CD8-positive, alpha-beta T cell (primary cell): ENCODE measurements at places on chromosomes 12 and 14. TPM values are rescaled to one million over a fixed set of nuclear protein-coding genes. Genes with fewer than 3 reads are reported as not detected.
A peak's percentile ranks its signal among the peaks of the same experiment; 100 is the strongest.

- no peak for DNase-seq
Observed at GRCh38 chr12:120229071-120229486, 28.2 kb upstream of the RPLP0 start.

- peak; percentile 25 for DNase-seq
Observed at GRCh38 chr14:74945261-74945851, 10.0 kb downstream of the PGF start.

- DNase-seq: no peak
Observed at GRCh38 chr14:97410667-97411620, 613.8 kb downstream of the VRK1 start.

DNA sequence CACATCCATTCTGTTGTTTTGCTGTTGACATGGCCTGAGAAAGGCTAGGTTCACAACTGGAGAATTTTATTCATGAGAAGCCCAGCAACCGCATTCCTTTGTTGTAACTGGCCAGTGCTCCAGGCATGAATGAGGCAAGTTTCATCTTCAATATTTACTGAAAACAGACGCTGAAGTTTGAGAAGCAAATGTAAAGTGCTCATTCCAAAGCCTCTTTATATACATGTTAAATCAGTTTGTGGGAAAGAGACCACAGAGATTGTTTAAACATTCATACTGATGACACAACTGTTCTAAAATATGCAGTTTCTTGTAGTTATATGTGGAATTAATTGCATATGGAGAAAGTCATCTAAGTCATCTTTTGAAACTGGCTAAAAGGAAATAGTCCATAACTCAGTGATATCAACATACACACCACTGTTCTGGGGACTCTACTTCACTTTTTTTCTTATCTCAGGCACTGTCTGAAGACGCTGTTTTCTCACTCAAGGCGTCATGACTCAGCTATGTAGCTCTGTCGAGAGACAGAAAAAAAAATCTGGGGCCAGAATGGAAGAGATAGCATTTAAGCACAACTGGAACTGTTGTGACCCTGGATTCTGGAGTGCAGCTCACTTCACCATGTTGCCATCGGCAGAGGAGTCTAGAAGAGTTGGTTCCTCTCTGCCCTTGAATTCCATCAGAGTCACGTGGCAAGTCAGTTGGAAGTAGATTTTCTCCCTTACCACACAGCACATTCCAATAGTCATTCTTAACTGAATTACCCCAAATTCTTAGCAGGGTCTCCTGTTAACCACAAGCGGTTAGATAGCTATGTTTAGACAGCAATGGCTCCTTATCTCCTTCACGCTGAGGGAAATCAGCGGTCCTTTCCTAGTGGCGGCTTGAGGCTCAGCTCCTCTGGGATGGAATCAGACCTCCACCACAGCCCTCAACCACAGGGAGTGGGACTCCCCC, 258.4 kb upstream of the HMGA2 start:
- no peak for DNase-seq

DNA sequence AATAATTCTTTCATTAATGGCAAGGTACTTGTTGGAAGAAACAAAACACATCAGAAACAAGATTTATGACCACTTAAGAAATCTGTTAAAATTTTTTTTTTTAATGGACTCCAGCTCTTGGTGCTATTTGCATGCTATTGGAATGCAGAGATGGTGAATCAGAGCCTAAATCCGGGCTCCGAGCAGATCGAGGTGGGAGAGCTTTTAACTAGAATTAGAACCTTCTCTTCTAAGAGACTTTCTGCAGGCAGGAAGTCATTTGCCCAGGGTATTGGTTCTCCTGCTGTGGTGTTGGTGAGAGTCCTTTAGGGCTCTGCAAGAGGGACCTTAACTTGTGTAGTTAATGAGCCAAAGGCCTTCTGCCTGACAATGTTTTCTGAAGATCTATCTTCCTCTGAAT, 419.4 kb downstream of the SNAPC1 start:
- no peak for DNase-seq

DNA sequence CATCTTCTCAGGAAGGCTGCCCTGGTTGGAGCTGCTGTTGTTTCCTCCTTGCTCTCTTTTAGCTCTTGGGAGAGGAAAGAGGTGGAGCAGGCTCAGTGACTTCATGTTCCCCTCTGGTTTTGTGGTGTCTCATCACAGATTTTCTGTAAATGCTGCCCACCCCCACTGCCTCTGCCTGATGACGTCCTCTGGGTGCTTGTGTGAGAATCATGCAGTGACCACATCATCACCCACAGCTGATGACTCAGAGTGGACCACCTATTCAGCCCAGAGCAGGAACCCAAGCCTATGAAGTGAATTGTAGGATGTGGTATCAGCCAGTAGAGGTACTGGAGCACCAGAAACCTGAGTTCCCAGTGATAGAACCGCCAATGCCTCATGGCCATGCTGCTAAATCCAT, at the start of gene GZMB:
Gene GZMB (minus strand): TSS at position 33 of the 400 bp plus-strand sequence. CDS start 30 bp downstream, at position 3.
- DNase-seq: peak; percentile 95

DNA sequence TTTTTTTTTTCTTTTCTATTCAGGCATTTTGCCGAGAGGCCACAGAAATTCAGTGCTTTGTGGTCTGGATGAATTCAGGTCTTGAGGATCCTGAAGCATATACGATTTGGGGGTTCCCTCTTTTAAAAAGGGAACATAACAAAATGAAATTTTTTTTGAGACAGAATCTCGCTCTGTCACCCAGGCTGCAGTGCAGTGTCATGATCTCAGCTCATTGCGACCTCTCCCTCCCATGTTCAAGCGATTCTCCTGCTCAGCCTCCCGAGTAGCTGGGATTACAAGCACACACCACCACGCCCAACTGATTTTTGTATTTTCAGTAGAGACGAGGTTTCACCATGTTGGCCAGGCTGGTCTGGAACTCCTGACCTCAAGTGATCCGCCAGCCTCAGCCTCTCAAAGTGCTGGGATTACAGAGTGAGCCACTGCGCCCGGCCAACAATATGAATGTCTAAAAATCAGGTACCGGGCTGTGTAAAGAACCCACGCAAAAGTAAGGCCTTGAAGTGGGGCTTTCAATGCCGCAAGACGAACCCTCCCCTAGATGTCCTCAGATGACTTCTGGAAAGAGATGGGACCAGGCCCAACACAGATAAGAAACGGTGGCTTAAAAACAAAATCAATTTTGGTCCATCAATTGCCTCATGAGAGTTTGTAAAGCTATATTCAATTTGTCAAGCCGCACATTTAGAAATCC, 30.0 kb downstream of the TESC start:
- DNase-seq: no peak

DNA sequence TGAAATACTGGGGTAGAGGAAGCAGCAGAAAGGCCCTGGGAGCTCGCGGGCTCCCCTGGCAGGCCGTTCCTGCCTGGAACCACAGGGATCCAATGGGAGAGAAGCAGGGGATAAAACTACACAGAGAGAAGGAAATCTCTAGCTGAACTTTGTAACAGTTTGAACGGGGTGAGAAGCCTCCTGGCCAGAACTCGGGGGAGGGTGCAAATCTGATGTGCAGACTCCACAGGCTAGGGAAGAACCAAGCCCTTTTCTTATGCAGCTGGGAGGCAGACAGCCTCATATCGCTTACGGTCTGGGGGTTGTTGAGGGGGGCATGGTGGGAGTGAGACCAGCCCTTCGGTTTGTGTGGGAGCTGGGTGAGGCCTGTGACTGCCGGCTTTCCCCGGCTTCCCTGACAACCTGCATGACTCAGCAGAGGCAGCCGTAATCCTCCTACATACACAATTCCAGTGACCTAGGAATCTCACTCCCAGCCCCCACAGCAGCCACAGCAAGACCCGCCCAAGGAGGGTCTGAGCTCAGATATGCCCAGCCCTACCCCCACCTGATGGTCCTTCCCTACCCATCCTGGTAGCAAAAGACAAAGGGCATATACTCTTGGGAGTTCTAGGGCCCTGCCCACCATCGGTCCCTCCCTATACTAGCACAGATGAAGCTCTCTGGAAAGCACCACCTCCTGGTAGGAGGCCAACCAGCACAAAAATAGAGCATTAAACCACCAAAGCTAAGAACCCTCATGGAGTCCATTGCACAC, 143.0 kb downstream of the TMTC1 start:
- no peak for DNase-seq

DNA sequence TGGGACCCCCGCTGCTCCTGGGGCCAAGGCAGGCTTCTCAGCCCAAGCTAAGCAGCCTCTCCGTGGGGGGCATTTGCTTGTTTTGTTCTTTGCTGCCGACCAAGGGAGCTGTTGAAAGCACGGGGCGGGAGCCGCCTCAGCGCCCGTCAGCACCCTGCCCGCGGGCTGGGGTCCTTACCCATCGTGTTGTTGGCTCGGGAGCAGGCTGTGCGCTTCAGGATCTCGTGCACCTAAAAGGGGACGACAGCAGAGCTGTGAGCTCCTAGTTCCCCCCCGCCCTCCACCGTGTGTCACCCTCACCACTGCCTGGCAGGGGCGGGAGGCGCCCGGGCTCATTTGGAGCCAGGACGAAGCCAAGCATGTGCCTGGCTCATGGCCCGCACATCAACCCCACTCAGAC, 117.5 kb downstream of the ANO2 start:
- DNase-seq: no peak

DNA sequence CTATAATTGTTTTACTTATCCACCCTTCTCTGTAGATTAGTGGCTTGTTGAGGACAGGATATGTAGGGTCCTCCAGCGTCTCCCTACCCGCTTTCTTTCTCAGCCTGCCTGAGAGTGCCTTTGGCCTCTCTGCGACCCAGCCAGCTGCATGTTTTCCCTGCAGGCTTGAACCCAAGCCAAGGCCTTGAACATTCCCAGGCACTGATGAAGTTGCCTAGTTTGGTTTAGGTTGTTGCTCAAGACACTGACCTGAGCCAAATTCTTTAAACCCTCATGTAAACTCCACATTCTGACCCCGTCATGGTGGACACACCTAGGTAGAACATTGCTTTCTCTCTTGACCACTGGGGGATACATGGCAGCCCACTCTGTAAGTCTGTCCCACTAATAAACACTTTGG, 33.4 kb upstream of the TXNRD1 start:
- no peak for DNase-seq

- DNase-seq: no peak
Observed at GRCh38 chr12:81797100-81797499, 38.0 kb upstream of the PPFIA2 start.

- DNase-seq: peak; percentile 25
Observed at GRCh38 chr12:94753036-94753679, 102.8 kb upstream of the TMCC3 start.

DNA sequence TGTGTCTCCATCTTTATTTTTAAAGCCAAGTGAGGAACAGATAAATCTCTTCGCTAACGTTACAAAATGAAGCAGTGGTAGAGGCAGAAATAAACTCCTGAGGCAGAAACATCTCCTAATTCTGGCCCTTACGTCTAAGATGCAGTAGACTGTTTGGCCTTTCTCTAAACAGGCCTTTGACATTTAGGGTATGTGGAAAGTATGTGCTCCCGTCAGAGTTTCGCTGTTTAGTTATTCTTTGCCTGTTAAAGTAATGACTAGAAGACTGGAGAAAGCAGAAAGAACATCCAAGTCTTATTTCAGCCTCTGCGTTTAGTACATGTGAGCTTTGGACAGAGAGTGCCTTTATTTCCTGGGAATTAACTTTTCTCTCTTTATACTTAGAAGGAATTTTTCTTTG, 216.6 kb downstream of the RAD51B start:
- no peak for DNase-seq

DNA sequence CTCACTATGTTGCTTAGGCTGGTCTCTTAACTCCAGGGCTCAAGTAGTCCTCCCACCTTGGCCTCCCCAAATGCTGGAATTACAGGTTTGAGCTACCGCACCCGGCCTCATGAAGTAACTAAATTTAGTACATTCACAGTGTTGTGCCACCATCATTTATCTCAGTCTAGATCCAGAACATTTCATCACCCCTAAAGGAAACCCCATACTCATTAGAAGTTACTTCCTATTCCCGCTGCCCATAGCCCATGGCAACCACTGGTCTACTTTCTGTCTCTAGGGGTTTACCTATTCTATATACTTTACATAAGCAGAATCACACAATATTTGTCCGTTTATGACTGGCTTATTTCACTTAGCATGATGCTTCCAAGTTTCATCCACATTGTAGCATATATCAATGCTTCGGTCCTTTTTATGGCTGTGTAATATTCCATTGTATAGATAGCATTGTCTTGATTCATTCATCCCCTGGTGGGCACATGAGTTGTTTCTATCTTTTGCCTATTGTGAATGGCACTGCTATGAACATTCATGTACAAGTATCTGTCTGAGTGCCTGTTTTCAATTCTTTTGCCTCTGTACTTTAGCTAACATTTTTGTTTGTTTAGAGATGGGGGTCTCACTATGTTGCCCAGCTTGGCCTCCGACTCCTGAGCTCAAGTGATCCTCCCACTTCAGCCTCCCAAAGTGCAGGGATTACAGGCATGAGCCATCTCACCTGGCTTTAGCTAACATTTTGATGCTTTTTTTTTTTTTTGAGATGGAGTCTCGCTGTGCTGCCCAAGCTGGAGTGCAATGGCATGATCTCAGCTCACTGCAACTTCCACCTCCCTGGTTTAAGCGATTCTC, 10.2 kb upstream of the SH2B3 start:
- no peak for DNase-seq

- DNase-seq: no peak
Observed at GRCh38 chr12:124482567-124482893, 84.9 kb downstream of the NCOR2 start.

DNA sequence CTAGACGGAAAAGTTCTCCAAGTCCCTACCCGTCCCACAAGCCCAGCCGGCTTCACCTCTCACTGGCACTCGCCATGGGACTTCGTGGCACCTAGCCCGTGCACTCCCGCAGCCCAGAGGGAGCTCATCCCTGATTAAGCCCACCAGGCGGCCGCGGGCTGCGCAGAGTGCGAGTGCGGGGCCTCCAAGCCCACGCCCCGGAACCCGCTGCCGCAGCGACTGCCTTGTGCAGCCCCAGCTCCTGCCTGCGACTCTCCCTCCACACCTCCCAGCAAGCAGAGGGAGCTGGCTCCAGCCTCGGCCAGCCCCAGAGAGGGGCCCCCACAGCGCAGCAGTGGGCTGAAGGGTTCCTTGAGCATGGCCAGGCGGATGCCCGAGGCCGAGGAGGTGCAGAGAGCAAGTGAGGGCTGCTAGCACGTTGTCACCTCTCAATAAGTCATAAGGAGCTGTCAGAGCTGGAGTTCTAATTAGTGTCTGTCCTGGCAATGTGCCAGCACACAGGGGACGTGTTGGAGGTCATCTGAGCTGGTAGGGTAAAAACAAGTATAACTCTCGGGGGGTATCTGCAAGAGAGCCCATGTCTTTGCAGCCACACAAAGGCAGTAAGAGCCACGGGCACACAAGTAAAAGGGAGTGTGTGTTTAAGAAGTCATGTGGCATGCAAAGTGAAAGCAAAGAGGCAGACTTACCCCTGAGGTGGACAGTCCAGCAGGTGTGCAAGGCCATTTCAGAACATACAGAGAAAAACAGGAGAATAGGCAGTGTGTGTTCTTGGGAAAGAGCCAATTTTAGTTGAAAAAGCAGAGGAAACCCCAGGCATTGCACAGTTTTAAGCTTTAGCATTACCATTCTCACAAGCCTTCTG, 27.1 kb upstream of the TMTC2 start:
- DNase-seq: no peak

- DNase-seq: no peak
Observed at GRCh38 chr14:70018713-70019211, 139.5 kb downstream of the SMOC1 start.

GRCh38 chr12:117702741-117703140, 266.0 kb downstream of the KSR2 start:
- DNase-seq: no peak

C2CD5 gene
- total RNA-seq: 24.4 TPM

HCAR3 gene
- not detected for total RNA-seq

CIT gene
- 1.6 TPM for total RNA-seq

SDSL gene
- total RNA-seq: not detected

FAM234B gene
- 2.7 TPM for total RNA-seq

SDR9C7 gene
- total RNA-seq: not detected

ERBB3 gene
- 1.5 TPM for total RNA-seq

ADAMTS20 gene
- total RNA-seq: not detected

GLIPR1L2 gene
- not detected for total RNA-seq

FZD10 gene
- not detected for total RNA-seq

GPR162 gene
- not detected for total RNA-seq

RASAL1 gene
- total RNA-seq: 2.8 TPM

MGAT4C gene
- not detected for total RNA-seq
